ENCODE measurements at places on chromosomes 6 and 20.

DNA sequence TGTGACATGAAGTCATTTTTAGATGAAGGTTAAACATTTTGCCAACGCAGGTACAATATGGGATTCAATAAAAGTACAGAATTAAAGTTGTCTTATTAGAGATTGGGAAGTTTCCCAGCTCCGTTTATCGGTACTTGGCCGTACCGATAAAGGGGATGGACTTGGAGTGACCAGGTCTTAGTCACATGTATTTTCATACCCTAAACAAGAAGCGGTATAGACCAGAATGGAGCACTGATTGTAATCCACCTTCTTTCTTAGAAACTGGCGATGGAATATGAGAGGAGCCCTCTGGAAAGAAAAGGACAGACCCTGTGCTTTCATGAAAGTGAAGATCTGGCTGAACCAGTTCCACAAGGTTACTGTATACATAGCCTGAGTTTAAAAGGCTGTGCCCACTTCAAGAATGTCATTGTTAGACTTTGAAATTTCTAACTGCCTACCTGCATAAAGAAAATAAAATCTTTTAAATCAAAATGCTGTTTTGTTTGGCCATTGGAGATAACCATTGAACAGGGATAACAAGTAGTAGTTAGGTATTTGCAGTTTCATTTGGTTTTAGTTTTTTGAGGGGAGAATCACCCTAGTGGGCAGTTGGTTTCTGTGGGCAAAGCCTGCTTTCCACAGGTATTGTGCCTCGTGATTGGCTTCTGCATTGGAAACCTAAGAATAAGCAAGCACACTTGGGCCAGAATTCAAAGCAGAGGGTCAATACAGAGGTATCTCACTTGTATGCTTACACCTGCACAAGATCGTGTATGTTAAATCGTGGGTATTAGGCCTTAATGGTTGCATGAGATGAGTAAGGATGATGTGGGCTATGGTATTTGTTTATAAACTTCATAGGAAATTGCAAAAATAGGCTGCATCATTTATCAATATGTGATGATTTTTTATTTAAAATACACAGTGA lies 11.2 kb upstream of the ZNFX1 start:
- no peak for DNase-seq

DNA sequence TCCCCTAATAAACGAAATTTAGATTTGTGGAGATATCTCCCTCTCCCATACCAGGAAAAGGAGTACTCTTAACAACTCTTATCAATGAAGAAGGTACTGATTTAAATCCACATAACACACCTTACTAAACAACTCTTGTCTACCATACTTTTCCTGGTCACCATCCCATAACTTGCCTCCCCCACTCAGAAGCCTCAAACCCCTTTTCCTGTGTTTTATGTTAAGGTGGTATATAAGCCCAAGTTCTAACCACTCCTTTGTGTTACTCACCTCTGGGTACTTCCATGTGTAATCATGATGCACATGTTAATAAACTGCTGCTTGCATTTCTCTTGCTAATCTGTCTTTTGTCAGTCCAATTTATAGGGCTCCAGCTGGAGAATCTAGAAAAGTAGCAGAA lies 330.7 kb downstream of the CD83 start:
- DNase-seq, result no peak

GRCh38 chr6:107819964-107820337 lies 4.2 kb downstream of the SCML4 start:
- no peak for DNase-seq

DNA sequence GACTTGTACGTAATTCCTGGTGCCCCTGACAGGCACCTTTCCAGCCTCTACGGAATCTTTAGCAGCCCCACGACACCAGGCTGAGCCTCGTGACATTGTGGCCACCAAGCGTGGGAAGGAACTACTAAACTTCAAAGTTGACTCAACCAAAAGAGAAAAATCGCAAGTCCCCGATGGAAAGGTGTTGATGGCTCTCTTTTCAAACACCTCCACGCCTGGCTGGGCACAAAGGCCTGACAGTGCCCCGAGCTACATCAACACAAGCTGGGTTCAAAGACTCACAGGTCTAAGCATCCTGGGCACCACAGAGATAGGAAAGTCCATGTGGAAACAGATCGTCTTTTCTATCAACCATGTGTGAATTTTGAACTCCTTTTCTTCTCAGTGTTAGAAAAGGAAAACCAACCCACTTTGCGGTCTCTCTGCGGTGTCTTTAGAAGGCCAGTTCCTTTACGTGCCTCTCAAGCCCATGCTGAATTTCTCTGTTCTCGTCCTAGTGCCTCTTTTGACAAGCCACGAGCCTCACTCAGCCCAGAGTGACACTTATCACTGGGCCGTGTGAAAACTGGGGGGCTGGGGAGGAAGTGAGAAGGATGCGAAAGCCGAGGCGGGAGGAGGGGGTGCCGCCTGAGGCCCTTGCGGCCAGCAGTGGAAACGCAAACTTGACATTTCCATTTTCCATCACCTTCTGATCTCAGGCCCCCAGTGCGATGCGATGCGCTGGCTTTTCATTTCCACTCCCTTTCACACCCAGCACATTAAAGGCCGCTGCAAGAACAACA lies 59.4 kb downstream of the GFOD1 start:
- no peak for DNase-seq

DNA sequence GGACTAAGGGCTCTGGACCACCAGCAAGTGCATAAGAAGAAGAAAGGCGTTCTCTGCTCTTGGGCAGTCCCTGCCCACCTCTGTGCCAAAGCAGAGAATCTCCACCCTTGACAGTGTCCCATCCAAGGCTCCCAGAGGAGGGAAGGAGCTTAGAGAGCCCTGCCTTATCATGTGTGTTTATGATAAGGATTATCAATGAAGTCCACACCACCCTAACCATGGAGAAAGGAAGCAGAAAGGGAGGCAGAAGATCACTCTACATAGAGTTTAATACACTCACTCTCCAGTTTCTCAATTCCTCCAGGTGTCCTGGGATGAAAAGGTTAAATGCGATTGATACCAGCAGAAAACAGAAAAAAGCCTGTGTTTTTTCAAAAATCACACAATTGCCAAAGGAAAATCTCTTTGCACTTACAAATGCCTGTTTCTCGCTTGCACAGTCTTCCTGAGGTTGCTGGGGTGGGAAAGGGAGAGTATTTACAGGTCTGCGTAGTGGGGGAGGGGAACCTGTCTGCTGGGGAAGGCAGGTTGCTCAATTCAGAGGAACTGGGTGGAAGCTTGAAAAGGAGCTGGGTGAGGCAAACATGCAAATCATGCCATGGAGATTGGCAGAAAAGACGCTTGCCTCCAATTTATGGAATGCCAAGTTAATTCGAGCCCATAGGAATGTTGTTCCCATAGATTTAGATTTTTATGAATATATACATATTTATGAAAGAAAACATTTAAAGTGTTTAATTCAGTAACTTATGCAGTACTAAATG lies 104.0 kb downstream of the EYA2 start:
- no peak for DNase-seq

GRCh38 chr20:19473216-19473921 lies 260.9 kb downstream of the SLC24A3 start:
- no peak for DNase-seq

Data from NCI-H524 treated with DMSO at 0.1 percent for 48 hours (cell line).